ENCODE measurements at places on chromosomes 16 and 17. TPM values are rescaled to one million over a fixed set of nuclear protein-coding genes. Genes with fewer than 3 reads are reported as not detected.
A peak's percentile ranks its signal among the peaks of the same experiment; 100 is the strongest.

- no peak overlapping the region for H3K27ac ChIP-seq
- peak overlapping the region; percentile 3 for H3K4me3 ChIP-seq
Observed at GRCh38 chr16:349211-349610, 3.3 kb downstream of the AXIN1 start.

DNA sequence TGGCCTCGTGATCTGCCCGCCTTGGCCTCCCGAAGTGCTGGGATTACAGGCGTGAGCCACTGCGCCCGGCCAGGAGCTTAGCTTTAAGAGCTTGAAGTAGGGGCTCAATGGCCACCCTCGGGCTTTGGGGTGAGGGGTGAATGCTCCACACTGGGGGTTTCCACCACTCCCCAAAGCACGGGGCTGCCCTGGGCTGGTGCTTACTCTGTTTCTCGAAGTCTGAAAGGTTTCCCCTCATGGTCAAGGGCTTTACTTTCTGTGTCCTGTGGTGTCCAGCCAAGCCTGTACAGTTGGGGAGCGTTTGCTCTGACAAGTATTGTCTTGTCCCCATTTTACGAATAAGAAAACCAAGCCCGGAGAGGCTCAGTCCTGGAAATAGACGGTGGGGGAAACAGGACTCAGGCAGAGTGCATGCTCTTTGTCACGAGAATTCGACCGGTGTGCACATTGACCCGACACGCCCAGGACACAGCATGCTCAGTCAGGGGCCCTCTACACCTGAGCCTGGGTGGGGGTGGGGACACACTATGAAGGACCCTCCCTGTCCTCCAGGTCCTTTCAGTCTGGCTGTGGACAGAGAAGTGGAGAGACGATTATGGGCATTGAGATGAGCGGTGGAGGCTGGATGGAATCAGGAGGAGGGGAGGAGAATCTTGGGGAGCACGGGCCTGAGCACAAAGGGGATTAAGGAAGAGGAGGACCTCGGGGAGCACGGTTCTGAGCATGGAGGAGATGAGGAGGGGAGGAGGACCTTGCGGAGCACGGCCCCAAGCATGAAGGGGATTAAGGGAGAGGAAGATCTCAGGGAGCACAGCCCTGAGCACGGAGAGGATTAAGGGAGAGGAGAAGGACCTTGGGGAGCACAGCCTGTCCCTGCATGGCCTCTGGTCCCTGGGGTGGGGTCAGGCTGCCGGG lies 7.5 kb downstream of the CD7 start:
- H3K4me3 ChIP-seq, result no peak overlapping the region
- peaks cover 15% of the 10 kb centered on the region for H3K36me3 ChIP-seq
- peak overlapping the region; percentile 21 for H3K27ac ChIP-seq
- no peak for DNase-seq

GRCh38 chr17:45702666-45703266 lies 81.4 kb upstream of the CRHR1 start:
- H3K36me3 ChIP-seq, result no peaks in the 10 kb centered on the region
- H3K4me3 ChIP-seq, result no peak overlapping the region
- peaks cover 61% of the 10 kb centered on the region for H3K27me3 ChIP-seq

Gene NOG
- 0.91 TPM for total RNA-seq

- no peaks in the 10 kb centered on the region for H3K4me1 ChIP-seq
- H3K36me3 ChIP-seq, result no peaks in the 10 kb centered on the region
- H3K27me3 ChIP-seq, result no peaks in the 10 kb centered on the region
Observed at GRCh38 chr17:12445331-12445730, 220.4 kb upstream of the MYOCD start.

GRCh38 chr17:49473900-49474751 lies 21.0 kb upstream of the NGFR start:
- no peak for DNase-seq
- no peak overlapping the region for H3K4me3 ChIP-seq
- H3K27ac ChIP-seq, result no peak overlapping the region
- H3K36me3 ChIP-seq, result peaks cover 12% of the 10 kb centered on the region

DNA sequence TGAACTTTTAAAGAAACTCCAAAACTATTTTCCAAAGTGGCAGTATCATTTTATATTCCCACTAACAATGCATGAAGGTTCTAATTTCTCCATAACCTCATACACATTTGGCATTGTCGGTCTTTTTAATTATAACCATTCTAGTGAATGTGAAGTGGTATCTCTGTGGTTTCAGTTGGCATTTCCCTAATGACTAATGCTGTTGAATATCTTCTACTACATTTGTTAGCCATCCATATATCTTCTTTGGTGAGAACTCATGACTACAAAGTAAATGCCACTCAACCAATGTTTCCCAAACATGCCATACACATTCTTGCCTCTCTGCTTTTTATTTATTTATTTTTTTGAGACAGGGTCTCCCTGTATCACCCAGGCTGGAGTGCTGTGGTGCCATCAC lies 31.7 kb upstream of the TAOK1 start:
- no peak overlapping the region for H3K4me3 ChIP-seq
- no peak overlapping the region for H3K27ac ChIP-seq
- H3K36me3 ChIP-seq, result no peaks in the 10 kb centered on the region
- peaks cover 20% of the 10 kb centered on the region for H3K4me1 ChIP-seq
- DNase-seq, result no peak

- H3K4me3 ChIP-seq, result no peak overlapping the region
- no peak overlapping the region for H3K27ac ChIP-seq
- no peaks in the 10 kb centered on the region for H3K4me1 ChIP-seq
- no peaks in the 10 kb centered on the region for H3K36me3 ChIP-seq
- H3K27me3 ChIP-seq, result no peaks in the 10 kb centered on the region
Observed at GRCh38 chr16:52114379-52114778, 432.6 kb downstream of the TOX3 start.

DNA sequence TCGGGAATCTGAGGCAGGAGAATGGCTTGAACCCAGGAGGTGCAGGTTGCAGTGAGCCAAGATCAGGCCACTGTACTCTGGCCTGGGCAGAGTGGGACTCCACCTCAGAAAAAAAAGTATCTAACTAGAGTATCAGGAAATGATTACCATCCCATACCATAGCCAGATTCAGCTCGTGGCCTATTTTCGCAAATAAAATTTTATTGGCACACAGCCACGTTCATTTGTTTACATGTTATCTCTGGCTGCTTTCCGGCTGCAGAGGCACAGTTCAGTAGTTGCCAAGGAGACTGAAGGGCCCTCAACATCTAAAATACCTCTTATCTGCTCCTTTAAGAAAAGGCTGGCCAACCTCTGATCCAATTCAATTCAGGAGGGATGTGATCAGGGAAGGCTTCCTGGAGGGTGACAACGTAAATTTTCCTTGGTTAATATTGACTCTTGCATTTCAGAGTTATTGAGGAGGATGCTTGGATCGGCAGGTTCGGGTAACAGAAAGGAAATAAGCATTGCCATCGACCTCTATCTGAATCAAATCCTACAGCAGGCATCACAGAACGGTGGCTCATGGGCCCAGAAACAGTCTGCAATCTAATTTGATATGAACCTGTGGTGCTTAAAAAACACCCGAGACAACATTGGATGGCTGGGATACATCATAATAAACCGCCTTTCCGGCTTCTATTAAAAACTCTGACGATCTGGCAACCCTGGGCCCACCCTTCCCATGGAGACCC lies 73.8 kb downstream of the XYLT1 start:
- peak overlapping the region; percentile 25 for H3K27ac ChIP-seq
- H3K4me1 ChIP-seq, result peaks cover 32% of the 10 kb centered on the region
- DNase-seq, result no peak
- H3K4me3 ChIP-seq, result peak overlapping the region; percentile 40

Gene MMP25
- total RNA-seq, result 5.2 TPM

Gene SALL1
- total RNA-seq, result not detected

Gene IGF2BP1
- total RNA-seq, result 0.50 TPM

Gene C16orf86
- 4.9 TPM for total RNA-seq

Gene MYH8
- not detected for total RNA-seq

Gene CCL7
- not detected for total RNA-seq

Gene YPEL2
- 13.4 TPM for total RNA-seq

- H3K4me1 ChIP-seq, result no peaks in the 10 kb centered on the region
- H3K36me3 ChIP-seq, result no peaks in the 10 kb centered on the region
- no peak overlapping the region for H3K4me3 ChIP-seq
- H3K27me3 ChIP-seq, result no peaks in the 10 kb centered on the region
- no peak overlapping the region for H3K27ac ChIP-seq
- no peak for DNase-seq
Observed at GRCh38 chr16:1019231-1020090, 37.9 kb downstream of the SOX8 start.

Gene CIBAR2
- total RNA-seq, result not detected

DNA sequence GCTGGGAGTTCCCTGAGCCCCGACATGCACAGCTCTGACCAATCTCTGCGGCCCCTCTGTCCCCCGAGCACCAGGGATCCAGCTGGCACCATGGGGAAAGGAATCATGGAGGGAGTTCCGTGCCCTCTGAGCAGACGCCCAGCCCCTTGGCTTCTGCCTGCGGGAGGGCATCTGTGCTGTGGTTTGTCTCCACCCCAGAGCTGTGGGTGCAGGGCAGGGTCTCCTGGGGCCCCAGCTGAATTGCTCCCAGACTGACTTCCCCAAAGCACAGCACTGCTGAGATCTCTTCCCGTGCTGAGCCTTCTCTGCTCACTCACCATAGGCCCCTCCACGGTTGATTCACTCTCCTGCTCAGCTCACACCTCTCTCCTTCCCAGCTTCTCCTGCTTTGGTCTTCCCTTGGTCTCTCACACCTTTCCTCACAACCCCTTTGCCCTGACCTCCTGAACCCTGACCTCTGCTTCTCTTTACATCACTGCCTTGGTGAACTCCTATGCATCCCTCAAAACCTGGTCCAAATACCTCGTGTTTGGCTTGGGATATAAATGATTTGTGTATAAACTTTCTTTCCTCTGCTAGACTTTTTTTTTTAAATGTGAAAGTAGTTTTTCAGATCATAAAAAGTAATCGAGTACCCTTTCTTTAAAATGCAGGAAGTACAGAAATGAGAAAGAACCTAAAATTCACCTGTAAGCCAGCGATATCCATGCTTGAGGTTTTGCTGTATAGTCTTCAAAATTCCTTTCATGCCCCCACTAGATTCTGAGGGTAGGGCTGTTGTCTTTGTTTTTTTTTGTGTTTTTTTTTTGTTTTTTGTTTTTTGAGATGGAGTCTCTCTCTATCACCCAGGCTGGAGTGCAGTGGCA lies 265.3 kb downstream of the SEC14L1 start:
- H3K4me1 ChIP-seq, result peaks cover 94% of the 10 kb centered on the region
- peak overlapping the region; percentile 99 for H3K4me3 ChIP-seq
- peak overlapping the region; percentile 95 for H3K27ac ChIP-seq

DNA sequence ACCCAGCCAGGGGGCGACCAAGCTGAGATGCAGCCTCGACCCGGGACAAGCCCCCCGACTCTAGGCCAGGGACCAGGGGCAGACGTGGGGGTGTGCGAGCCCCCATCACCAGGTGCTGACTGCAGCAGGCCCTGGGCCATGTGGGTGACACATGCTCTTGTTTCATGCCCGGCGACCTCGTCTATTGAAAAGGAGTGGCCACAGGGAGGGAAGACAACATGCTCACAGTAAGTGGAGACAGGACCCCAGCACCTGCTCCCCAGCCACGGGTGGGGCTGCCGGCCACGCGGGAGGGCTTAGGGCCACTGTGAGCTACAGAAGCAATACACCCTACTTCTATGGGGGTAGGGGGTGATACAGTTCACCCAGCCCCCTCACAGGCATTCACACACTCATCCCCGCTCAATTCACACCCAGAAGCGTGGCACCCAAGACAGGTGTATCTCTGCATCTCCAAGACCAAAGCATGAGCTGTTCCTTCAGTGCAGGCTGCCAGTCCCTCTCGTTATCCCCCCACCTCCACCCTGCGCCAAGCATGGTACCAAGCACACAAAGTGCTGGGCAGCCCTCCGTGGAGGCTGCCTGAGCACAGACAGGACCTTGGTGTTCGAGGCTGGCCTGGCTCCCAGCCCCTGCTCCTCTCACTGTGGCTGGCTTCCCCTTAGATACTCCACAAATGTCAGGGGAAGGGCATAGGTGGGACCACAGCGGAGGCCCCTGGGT lies 13.6 kb downstream of the VASN start:
- H3K36me3 ChIP-seq, result no peaks in the 10 kb centered on the region
- H3K4me3 ChIP-seq, result no peak overlapping the region
